H4 (cell line): ENCODE measurements at places on chromosomes 16 and 17.

DNA sequence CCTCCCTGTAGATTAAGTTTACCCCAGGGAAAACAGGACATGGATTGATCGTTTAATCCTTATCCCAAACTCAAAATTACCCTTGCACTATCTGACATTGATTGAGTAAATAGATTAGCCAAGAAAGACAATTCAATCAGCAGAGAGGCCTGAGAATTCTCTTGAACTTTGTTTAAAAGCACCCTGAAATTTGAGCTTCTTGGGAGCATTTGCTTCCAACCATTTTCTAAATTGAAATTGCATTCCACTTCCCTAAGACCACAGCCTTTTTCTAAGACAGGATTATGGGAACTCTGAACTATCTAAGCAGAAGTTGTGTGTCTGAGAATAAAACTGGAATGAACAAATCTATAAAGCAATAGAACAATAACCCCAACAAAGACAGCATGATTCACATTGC, 76.6 kb upstream of the TNRC6A start:
- no peak for DNase-seq

DNA sequence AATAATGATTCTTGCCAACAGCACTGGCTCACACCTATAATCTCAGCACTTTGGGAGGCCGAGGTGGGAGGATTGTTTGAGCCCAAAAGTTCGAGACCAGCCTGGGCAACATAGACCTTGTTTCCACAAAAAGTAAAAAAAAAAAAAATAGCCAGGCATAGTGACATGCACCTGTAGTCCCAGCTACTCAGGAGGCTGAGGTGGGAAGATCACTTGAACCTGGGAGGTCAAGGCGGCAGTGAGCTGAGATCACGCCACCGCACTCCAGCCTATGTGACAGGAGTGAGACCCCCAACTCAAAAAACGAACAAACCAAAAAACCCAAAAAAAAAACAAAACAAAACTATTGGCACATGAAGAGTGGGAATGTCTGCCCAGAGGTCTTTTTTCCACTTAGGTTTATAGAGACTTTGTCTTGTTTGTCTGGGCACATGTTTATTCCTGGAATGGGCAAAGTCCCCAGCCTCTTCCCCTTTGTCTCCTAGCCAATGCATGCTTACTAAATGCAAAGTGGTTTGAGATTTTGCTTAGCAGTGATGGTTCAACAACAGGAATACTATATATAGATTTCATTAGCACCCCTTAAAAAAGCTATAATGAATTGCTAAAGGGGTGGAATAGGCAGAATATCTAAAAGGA, 25.9 kb downstream of the NMT1 start:
- no peak for DNase-seq

DNA sequence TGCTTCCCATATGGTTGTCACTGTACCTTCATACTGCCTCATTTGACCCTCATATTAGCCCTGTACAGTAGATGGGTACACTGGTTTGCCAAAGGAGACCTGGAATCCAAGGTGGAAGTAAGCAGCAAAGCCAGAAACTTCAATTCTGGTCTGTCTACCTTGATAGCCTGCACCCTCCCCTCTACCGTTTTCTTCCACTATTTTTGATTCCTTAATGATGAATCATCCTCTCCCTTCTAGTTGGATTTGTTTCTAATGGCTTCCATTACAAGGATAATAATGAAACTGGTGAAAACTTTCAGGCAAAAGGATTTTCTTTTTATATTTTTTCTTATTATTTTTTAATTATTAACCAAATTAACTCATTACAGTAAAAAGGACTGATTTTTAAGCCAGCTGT, 17.3 kb downstream of the TAC4 start:
- DNase-seq, result no peak

DNA sequence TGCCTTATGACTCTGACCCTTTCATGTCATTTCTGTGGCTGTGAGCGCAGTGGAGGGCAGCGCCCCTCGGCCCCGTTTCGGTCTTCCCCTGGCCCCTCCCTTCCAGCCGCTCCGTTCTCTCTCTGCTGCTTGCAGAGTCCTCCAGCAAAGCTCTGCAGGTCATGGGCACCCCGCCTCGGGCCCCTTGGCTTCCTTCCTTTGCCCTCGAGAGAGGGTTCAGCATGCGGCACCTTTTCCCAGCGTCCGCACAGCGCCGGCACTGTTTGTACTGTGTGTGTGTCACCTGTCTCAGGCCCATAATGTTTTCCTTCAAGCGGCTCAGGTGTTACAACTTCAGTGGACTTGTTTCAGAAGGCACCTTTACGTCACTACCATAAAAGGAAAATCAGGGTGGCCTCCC, 98.5 kb downstream of the RAP1GAP2 start:
- DNase-seq, result no peak

- DNase-seq, result no peak
These were observed 62.4 kb downstream of the VMP1 start for GRCh38 chr17:59769887-59770286.
